Type B pancreatic cell (in vitro differentiated cells): ENCODE measurements at places on chromosomes 1 and 21. TPM values are rescaled to one million over a fixed set of nuclear protein-coding genes. Genes with fewer than 3 reads are reported as not detected.
A peak's percentile ranks its signal among the peaks of the same experiment; 100 is the strongest.

Gene PWP2
- 5.1 and 5.8 TPM in 2 replicates for total RNA-seq

- H3K36me3 ChIP-seq: no peaks in the 10 kb centered on the region
- no peak overlapping the region for H3K4me3 ChIP-seq
- DNase-seq: no peak
- no peak overlapping the region for H3K27ac ChIP-seq
- H3K27me3 ChIP-seq: no peaks in the 10 kb centered on the region
These were observed 15.0 kb upstream of the PTPN14 start for GRCh38 chr1:214566158-214567104.

Gene FOXD3
- total RNA-seq: 0.12 and 0.70 TPM in 2 replicates

DNA sequence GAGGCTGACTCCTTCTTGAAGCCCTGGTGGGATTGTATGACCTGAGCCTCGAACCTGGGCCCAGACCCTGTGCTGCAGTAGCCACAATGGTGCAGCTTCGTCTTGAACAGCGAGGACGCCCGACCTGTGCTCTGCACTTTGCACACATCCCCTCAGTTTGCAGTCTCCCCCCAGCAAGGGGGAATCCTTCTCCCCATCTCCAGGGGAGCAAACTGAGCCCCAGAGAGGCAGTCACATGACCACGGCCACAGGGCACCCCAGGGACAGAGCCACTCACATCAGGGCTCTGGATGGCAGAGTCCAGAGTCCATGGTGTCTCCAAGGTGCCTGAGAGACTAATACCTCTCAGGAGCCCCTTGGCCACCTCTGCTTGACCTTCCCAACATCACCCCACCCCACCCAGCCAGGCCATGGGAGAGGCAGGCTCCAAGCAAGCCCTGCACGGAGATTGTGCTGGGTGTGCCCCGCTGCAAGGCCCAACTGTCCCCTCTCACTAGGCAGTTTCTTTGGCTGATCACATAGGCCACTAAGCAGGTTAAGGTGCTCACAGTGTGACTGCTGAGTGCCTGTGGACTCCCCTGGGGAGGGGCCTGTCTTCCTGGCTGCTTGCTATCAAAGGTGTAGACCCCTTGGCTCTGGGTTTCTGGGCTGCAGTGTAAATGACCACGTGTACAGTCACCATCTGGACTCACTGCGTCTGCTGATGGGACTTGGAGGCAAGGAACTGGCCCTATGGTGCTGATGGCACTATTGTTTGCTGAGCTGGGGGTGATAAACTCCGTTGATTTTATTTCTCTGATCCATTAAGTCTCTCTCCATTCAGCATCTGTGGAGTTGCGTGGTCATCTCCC, 398.1 kb downstream of the MATN1 start:
- H3K4me1 ChIP-seq: peaks cover 19% of the 10 kb centered on the region
- H3K27me3 ChIP-seq: peaks cover 4% of the 10 kb centered on the region
- H3K4me3 ChIP-seq: no peak overlapping the region
- H3K27ac ChIP-seq: no peak overlapping the region

- no peak overlapping the region for H3K4me3 ChIP-seq
- peaks cover 37% of the 10 kb centered on the region for H3K4me1 ChIP-seq
- no peak for DNase-seq
- no peaks in the 10 kb centered on the region for H3K36me3 ChIP-seq
These were observed 106.7 kb downstream of the RNF220 start for GRCh38 chr1:44511769-44512168.

DNA sequence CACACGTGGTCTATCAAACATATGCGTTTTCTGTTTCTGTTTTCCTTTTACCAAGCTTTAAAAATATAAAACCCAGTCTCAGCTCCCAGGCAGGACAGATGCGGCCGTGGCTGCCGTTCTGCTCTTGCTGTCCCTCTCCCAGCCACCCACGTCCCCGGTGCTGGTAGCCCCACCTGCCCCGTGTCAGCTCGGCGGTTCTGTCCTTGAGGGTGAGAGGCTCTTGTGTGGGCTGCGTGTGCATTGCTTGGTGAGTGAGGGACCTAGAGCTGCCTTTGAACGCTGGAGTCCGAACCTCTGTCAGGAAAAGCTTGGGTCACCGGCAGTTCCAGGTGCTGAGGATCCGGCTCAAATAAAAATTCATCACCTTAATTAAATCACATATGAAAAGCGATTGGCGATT, 4.4 kb downstream of the RER1 start:
- no peak for DNase-seq
- H3K27me3 ChIP-seq: no peaks in the 10 kb centered on the region
- peak overlapping the region; percentile 99 for H3K27ac ChIP-seq
- H3K4me1 ChIP-seq: peaks cover 21% of the 10 kb centered on the region
- H3K4me3 ChIP-seq: no peak overlapping the region
- H3K36me3 ChIP-seq: peaks cover 13% of the 10 kb centered on the region

DNA sequence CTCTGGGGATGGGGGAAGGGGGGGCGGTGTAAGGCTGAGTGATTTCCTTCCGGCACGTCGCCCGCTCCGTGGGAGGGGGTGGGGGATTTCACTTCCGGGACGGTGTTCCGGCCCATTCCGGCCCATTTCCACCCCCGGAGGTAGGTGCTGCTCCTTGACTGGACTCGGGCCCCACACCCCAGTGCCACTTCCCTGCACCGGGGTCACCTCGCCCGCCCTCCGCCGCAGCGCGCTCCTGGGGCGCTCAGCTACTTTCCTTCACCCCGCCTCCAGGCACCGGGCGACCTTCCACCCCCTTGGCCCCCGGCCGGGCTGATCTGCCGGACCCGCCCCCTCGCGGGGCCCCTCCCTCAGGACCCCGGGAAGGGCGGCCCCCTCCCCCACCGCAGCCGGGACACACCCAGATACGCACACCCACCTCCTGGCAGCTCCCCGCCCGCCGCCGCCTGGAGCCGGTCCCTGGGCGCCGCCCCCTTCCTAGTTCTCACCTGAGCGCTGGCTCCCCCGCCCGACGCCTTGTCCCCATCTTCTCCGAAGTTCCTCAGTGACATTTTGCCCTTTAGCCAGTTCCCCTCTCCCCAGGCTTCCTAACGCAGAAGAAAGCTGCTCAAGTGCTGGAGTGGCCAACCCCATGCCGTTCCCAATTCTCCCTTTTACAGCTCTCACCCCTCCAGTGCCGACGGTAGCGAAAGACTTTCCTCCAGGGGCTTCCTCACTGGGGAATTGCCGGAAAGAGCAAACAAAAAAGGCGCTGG, at the start of gene ZBTB37:
Gene ZBTB37, plus strand, starts transcription at position 115 of the 755 bp plus-strand sequence. CDS start 1,846 bp downstream, outside the sequence.
- H3K27ac ChIP-seq: peak within 1 kb of the TSS; percentile 99
- peaks cover 49% of the 10 kb centered on the region for H3K36me3 ChIP-seq
- peaks cover 4% of the 10 kb centered on the region for H3K27me3 ChIP-seq
- H3K4me1 ChIP-seq: peaks cover 32% of the 10 kb centered on the region
- peak; percentile 94 for DNase-seq
- H3K4me3 ChIP-seq: peak within 1 kb of the TSS; percentile 100

DNA sequence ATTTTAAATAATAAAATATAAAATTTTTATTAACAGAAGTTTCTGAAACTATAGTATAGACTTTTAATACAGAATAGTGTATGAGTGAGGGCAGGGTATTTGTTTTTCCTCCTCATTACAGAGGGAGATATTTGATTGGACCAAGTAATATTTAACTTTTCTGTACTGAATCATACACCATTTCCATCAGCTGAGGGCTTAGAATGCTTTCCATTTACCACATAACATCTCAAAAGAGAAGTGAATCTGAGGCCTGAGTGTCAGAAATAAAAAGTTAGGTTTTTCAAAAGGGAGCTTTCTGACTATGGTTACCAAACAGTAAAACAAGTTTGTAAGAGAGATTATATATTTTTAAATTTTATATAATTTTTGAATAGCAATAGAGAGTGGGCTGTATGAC, 29.5 kb downstream of the TLCD4 start:
- no peak overlapping the region for H3K4me3 ChIP-seq
- H3K27me3 ChIP-seq: no peaks in the 10 kb centered on the region
- no peak for DNase-seq
- no peaks in the 10 kb centered on the region for H3K4me1 ChIP-seq
- no peaks in the 10 kb centered on the region for H3K36me3 ChIP-seq
- no peak overlapping the region for H3K27ac ChIP-seq

GRCh38 chr1:36583980-36584782, 101.5 kb upstream of the CSF3R start:
- no peak overlapping the region for H3K4me3 ChIP-seq
- peaks cover 66% of the 10 kb centered on the region for H3K27me3 ChIP-seq
- no peak for DNase-seq
- no peaks in the 10 kb centered on the region for H3K36me3 ChIP-seq

GRCh38 chr1:108097018-108097417, 103.1 kb downstream of the SLC25A24 start:
- no peak overlapping the region for H3K4me3 ChIP-seq
- H3K27me3 ChIP-seq: no peaks in the 10 kb centered on the region
- H3K27ac ChIP-seq: no peak overlapping the region
- H3K36me3 ChIP-seq: no peaks in the 10 kb centered on the region
- no peaks in the 10 kb centered on the region for H3K4me1 ChIP-seq

DNA sequence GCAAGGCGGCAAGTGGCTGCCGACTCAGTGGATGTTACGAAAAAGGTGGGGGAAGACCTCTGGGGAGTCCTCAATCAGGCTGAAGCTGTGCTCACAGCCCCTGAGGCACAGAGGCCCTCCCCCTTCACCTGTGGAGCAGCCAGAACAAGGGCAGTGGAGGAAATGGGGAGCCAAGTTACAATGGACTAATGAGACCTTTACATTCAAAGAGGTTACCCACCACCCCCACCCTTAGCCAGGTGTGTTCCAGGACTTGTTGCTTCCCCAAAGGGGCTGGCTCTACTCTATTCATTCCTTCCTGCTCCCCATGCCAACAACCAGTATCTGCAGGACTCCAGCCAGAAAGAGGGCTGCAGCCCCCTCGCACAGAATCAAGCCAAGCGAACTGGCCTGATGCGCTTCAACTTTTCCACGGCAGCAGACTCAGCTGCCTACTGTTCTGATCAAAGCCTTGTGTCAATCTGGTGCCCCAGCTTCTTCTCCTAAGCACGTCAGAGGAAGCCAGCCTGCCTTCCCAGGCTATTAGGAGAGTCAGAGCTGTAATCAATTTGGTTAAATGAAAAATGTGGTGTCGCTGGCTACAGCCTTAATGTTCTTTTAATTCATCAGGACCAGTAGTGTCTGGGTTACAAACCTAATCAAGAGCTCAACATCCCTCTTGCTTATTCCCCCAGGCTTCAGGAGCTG, 1.8 kb upstream of the SYT2 start:
- H3K4me1 ChIP-seq: peaks cover 24% of the 10 kb centered on the region
- DNase-seq: peak; percentile 62
- peak overlapping the region; percentile 9 for H3K27ac ChIP-seq
- H3K36me3 ChIP-seq: no peaks in the 10 kb centered on the region

DNA sequence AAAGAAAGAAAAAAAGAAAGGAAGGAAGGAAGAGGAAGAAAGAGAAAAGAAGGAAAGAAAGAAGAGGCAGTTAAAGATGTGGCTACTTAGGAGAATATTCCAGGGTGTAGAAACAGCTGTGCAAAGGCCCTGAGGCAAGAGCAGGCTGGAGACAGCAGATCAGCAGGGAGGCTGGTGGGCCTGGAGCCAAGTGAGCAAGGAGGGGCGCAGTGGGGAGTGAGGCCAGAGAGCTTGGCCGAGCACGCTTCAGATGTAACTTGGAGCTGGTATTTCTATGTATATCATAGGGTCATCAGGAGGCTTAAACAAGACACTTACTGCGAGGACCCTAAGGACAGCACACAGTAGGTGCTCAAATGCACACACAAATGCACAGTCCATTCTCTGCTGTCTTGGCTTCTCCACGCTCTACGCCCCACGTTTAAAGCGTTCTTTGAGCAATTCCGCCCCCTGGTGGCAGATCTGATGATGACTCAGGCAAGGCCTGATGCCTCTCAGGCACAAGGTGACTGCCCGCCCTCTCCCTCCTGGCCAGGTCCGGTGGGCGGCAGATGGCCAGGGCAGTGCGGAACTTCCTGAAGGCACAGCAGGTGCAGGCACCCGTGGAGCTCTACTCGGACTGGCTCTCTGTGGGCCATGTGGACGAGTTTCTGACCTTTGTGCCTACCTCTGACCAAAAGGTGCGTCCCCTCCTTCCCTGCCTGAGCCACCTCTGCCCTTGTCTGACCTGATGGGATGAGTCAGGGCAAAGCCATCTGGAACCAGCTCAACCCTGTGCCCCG, 11.9 kb upstream of the PADI3 start:
- H3K4me1 ChIP-seq: peaks cover 24% of the 10 kb centered on the region
- no peak overlapping the region for H3K27ac ChIP-seq
- H3K36me3 ChIP-seq: no peaks in the 10 kb centered on the region
- no peaks in the 10 kb centered on the region for H3K27me3 ChIP-seq
- H3K4me3 ChIP-seq: no peak overlapping the region

DNA sequence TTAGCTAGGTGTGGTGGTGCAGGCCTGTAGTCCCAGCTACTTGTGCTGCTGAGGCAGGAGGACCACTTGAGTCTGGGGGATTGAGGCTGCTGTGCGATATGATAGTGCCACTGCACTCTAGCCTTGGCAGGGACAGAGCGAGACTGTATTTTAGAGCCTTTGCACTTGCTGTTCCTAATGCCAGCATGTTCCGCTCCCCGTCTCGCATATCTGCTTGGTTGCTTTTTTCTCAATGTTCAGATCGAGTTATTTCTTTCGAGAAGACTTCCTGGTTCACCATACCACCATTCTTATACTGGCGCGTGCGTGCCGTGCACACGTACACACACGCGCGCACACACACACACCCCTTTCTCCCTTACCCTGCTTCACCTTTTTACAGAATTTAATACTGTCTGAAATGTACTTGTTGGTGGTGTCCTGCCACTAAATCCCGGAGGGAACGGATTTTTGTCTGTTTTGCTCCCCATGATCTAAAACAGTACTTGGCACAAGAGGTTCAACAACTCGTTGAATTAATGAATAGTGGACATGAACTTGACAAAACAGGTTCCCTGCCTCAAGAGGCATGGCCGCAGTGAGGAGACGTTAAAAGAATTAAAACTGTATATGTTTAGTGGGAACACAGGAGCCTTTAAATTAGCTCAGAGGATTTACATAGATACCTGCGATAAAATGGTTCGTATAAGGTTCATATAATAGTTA, 1.1 kb upstream of the RPRD2 start:
- no peaks in the 10 kb centered on the region for H3K27me3 ChIP-seq
- H3K36me3 ChIP-seq: peaks cover 6% of the 10 kb centered on the region
- peak overlapping the region; percentile 97 for H3K27ac ChIP-seq
- peak overlapping the region; percentile 98 for H3K4me3 ChIP-seq
- no peak for DNase-seq

- peaks cover 15% of the 10 kb centered on the region for H3K4me1 ChIP-seq
- H3K36me3 ChIP-seq: peaks cover 5% of the 10 kb centered on the region
- peak overlapping the region; percentile 59 for H3K4me3 ChIP-seq
- H3K27me3 ChIP-seq: peaks cover 88% of the 10 kb centered on the region
- no peak for DNase-seq
These were observed 13.6 kb downstream of the INSRR start for GRCh38 chr1:156845055-156845952.

Gene ACTL8
- 0.22 TPM in 1 of 2 replicates, not detected in the other for total RNA-seq

DNA sequence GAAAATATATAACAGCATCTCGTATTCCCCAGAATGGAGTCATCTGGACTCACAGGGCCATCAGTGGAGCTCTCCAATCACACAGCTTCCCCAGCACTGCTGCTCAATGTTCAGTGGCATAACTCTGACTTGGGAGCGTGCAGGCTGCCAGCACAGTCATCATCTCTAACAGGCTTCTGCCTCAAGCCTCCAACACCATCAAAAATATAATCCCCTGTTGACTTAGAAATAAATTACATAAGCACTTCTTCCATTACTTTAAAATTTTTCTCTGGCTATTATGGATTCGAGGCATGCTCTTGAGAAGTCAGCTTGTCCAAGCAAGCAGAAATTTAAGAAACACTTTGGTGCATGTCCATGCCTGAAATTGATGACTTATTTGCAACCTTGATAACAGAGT, 6.2 kb downstream of the DUSP23 start:
- no peaks in the 10 kb centered on the region for H3K4me1 ChIP-seq
- no peak for DNase-seq
- no peaks in the 10 kb centered on the region for H3K36me3 ChIP-seq
- H3K27me3 ChIP-seq: no peaks in the 10 kb centered on the region
- H3K4me3 ChIP-seq: no peak overlapping the region

- H3K36me3 ChIP-seq: peaks cover 20% of the 10 kb centered on the region
- peaks cover 28% of the 10 kb centered on the region for H3K4me1 ChIP-seq
- H3K27me3 ChIP-seq: no peaks in the 10 kb centered on the region
- no peak overlapping the region for H3K27ac ChIP-seq
- H3K4me3 ChIP-seq: no peak overlapping the region
These were observed 9.9 kb downstream of the PIGV start for GRCh38 chr1:26797627-26798026.
